ENCODE measurements at places on chromosomes 2 and 18.

- DNase-seq, result no peak
Measured at GRCh38 chr2:188969651-188970050, 4.5 kb upstream of the COL3A1 start.

DNA sequence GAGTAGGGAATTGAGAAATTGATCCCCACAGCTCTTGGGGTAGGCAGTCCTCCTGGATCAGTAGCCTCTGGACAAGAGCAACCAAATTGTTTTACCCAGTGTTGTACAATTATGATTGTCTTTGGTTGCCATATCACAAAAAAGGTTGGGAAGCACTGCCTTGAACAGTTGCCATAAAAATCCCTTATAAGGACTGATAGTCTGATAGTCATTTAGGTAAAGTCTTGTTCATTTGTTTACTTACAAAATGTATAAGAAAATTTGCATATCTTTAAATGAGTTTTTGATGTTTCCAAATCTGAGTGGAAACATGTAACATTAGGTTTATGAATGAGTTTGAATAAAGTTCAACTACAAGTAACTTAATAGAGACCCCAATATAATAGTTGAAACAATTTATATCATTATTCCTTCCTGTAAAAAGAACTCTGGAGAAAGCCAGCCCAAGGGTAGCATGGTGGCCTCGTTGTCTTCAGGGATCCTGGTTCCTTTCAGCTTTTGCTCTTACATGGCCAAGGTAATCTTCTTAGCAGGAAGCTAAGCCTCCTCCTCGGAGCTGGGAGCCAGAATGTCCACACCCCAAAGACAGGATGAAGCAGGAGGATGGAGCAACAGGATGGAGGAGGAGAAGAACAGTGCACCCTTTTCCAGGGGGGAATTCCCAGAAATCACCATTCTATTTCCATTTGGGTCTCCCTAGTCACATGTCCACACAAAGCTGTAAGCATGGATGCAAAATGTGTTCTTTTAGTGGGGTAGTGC lies 35.7 kb upstream of the NEMP2 start:
- no peak for DNase-seq

DNA sequence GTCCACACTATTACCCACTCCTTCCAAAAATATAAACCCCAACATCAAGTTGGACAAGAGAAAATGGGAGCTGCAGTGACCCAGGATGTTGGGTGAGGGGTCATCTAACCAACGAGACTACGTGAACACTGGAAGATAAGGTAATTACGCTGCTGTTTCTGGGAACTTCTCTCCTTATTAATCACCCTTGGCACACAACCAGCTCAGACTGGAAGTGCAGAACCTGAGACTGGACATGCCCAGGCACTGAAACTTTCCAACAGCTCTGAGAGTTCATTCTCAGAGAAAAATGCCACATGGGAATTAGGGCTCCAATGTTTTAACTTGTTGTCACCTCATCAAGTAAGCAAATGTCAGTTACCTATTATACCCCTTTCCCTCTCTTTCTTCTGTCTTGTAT lies 135.3 kb downstream of the CCDC148 start:
- no peak for DNase-seq

GRCh38 chr2:95052307-95052706 lies 26.8 kb downstream of the MAL start:
- DNase-seq, result no peak

DNA sequence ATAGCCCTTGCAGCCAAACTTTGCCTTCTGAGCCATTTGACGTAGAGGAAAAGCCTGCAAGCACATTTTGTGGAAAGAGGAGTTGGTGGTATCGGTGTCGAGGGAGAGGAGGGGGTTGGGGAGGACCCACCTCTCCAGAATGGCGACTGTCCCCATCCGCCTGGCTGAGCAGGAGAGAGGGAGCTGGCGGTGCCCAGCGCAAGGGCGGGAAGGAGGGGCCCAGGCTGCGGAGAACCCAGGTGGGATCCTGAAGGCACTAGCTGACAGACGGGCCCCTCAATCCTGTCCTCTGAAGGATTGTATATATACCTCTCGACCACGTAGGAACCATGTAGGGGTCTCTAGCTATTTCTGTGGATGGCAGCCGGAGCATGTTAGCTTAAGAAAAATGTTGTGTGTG lies 200.3 kb downstream of the LOXHD1 start:
- DNase-seq, result no peak

DNA sequence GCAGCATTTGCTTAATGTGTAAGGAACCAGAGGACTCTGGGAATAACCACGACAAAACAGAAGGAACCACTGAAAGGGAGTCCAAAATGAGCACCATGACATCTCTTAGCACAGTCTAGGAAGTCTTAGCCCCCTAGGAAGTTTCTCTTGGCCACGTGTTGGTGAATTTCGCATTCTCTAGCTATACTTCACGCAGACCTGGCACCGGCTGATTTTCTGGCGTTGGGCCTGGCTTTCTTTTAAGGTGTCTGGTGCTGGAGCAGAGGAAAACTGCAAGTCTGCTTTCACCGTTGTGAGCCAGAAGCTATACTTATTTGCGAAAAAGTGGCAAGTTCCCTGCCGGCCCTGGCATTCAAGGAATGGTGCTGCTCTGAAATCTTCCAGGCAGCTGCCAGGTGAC lies 156.9 kb downstream of the COL4A4 start:
- DNase-seq, result no peak

DNA sequence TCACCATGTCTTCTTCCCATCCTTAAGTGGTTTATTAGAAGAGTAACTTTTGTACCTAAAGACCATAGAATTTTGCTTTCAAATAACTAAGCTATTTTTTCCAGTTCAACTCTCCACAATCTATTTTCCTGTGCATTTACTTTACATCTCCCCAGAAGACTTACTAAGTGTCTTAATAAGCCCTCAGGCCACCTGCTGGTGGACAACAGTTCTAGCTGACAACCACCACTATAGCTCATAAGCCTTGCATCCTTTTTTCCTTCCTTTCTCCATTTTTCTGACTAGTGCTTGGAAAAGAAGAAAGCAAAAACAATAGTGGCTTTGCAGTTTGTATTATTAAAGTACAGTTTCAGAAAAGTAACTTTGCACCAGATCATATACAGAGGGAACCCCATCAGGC lies 149.5 kb upstream of the TMEM200C start:
- no peak for DNase-seq

GRCh38 chr2:88690591-88691338 lies 708 bp upstream of the RPIA start:
- DNase-seq, result no peak

DNA sequence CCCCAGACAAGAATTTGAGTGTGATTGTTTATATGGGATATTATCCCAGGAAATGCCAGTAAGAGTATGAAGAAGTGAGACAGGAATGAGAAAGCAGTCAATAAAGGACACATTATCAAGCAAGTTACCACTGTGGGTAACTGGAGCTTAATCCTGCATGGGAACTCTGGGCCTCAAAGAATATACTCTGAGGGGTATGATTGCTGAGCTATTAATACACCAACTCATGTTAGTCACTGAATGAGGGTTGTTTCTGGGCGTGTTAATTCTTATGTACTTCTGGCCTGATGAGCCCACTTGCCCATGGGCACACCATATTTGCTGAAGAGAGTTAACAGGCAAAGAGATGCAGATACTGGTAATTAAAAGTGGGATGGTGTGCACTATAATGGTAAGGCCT lies 26.6 kb upstream of the PAIP2B start:
- no peak for DNase-seq

GRCh38 chr2:98102878-98103277 lies 15.9 kb downstream of the VWA3B start:
- DNase-seq, result no peak

- DNase-seq, result no peak
Measured at GRCh38 chr2:110819711-110820110, 87.3 kb downstream of the ACOXL start.

DNA sequence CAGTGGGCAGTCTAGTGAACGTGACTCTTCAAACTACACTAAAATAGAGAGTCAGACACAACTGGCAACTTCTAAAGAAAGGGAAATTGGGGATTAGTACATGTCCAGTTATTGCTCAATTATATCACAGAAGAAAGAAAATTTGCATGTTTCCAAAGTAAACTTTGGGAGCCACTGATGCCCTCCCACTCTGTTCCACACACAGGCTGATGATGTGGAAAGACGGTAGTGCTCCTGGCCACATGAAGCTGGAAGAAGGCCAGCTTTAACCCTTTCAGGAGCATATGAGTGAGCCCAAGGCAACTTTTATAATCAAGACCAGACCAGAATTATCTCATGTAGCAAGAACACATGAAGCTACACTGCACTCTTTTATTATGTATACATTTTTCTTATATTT lies 141.0 kb downstream of the NR4A2 start:
- no peak for DNase-seq

GRCh38 chr18:12638644-12639124 lies 19.2 kb downstream of the SPIRE1 start:
- no peak for DNase-seq

GRCh38 chr2:213317929-213318328 lies 33.7 kb downstream of the SPAG16 start:
- DNase-seq, result no peak

GRCh38 chr18:6039055-6039454 lies 143.7 kb upstream of the TMEM200C start:
- no peak for DNase-seq

DNA sequence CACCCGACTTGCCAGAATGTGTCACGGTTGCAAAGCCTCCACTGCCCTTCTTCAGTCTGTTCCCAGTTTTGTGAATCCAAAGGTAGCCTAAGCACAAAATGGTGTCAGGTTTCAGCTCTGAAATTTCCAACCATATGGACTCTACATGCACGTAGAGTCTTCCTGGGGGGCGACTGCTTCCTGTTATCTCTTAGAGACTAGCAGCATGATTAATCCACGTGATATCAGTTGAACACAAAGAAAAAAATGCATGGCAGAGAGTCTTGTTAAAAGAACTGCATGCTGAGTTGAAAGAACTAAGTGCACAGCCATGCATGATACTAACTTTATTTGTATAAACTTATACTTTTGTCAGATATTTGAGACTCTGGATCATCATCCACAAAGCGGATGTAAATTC lies 404.4 kb downstream of the SOCS6 start:
- no peak for DNase-seq

DNA sequence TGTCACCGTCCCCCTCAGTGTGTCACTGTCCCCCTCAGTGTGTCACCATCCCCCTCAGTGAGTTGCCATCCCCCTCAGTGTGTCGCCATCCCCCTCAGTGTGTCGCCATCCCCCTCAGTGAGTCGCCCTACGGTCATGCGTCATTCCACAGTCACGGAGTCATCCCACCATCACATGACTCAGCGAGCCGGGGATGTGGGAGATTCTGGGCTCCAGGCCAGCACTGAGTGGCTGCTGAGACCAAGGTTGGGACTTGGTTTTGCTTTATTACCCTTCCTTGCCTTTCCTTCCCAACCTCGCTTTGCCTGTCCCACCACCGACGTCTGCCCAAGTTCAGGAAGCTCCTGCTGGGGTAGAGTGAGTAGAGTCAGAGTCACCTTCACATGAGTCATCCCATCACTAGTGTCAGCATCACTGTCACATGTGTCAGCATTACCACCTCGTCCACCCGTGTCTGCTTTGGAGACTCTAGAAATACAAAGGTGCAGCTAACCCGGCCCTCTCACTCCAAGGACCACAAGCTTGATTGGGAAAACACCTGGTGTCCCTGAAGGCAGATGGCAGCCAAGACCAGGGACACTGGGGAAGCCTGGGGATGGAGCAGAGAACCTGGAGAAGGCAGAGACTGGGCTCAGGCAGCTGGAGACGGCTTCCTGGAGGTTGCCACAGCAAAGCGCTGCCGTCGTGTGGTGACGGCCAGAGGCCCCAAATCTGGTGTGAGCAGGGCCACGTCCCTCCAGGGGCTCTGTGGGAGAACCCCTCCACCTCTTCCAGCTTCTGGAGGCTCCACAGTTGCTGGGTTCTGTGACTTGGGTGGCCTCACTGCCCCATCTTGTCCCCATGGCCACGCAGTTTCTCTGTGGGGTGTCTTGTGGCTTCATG lies 485.2 kb upstream of the SALL3 start:
- no peak for DNase-seq

- no peak for DNase-seq
Measured at GRCh38 chr2:105294046-105294445, 35.5 kb downstream of the TGFBRAP1 start.

- no peak for DNase-seq
Measured at GRCh38 chr2:138237667-138238384, 263.7 kb upstream of the SPOPL start.

DNA sequence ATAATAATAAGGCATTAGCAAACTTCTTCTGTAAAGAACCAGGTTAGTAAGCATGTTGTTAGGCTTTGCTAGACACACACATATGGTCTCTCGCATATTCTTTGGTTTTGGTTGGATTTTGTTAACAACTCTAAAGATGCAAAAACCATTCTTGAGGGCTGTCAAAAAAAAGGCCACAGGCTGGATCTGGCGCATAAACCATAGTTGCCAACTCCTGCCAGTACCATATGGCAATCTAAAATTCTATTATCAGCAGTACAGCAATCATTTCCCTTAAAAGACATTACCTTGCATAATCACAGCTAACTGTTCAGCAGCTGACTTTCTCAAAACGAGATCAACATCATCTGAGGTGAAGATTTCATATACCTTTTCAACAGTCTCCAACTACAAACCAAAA lies 63.5 kb downstream of the RTTN start:
- DNase-seq, result no peak

DNA sequence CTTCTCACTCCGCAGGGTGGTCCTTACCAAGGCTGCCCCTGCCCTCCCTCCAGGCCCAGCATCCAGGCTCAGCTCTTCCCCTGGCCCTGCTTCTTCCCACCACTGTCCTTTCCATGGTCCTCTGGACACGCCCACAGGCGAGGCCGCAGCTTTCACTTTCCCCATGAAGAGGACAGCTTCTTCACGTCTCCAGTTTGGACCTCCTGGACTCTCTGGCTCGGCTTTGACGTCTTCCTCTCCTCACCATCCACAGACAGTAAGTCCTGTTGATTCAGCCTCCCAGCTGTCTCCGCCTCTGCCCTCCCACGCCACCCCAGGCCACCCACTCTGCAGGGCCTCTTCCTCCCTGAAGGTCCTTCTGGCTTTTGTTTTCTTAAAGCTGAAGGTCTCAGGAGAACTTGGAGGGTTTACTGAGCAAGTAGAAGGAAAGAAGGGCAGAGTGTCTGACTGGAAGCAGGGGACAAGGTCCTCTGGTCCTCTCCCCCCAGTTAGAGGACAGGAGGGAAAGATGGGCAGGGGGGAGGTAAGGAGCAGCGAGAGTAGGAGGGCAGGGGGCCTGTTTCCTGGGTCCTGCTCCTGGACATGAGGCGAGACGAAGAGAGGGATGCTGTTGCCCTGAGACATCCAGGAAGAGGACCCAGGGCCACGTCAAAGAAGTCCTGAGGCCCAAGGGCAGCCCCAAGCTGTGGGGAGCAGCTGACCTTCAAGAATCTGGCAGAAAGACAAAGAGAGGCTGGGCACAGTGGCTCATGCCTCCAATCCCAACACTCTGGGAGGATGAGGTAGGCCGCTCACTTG lies 24.7 kb upstream of the NMUR1 start:
- no peak for DNase-seq

GRCh38 chr2:181112916-181113315 lies 132.5 kb downstream of the UBE2E3 start:
- no peak for DNase-seq

Measured in activated effector memory CD4-positive, alpha-beta T cell treated with Interleukin-2 at 50 U/mL for 16 hours (primary cell).